ENCODE measurements at places on chromosomes 2 and 18. TPM values are rescaled to one million over a fixed set of nuclear protein-coding genes. Genes with fewer than 3 reads are reported as not detected.

GRCh38 chr18:76994086-76994654 is 138.4 kb downstream of the MBP start:
- no peak overlapping the region for H3K27ac ChIP-seq
- no peaks in the 10 kb centered on the region for H3K27me3 ChIP-seq
- no peaks in the 10 kb centered on the region for H3K4me1 ChIP-seq

GRCh38 chr2:86038291-86039081 is 67.2 kb downstream of the POLR1A start:
- H3K4me1 ChIP-seq = peaks cover 54% of the 10 kb centered on the region
- H3K27ac ChIP-seq = peak overlapping the region; percentile 91
- DNase-seq = peak; percentile 33
- H3K27me3 ChIP-seq = no peaks in the 10 kb centered on the region

GRCh38 chr2:32904751-32905150 is 42.0 kb upstream of the LTBP1 start:
- H3K36me3 ChIP-seq = no peaks in the 10 kb centered on the region
- peaks cover 4% of the 10 kb centered on the region for H3K27me3 ChIP-seq
- no peak for DNase-seq
- no peak overlapping the region for H3K27ac ChIP-seq

The TRIB2 gene
- total RNA-seq = 50.7 TPM

GRCh38 chr2:100743741-100744140 is 76.2 kb upstream of the NPAS2 start:
- H3K4me1 ChIP-seq = no peaks in the 10 kb centered on the region
- no peak overlapping the region for H3K4me3 ChIP-seq
- DNase-seq = no peak

DNA sequence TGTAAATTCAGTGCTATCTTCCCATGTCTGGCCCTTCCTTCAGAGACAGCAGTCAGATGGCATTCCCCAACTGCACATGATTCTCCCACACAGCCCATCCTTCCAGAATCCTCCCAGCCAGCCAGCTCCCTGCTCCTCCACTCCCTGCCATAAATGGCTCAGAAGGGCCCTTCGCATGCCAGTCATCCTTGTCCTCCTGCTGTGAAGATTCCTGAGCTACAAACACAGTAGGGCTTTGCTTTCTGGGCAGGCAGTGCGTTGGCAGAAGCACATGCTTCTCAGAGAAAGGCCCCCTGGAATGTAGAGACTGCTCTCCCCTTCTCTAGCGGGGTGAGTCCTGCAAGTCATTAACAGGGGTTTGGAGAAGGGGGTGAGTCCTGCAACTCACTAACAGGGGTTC is 71.9 kb downstream of the TEX51 start:
- peaks cover 7% of the 10 kb centered on the region for H3K27me3 ChIP-seq
- peaks cover 8% of the 10 kb centered on the region for H3K4me1 ChIP-seq
- no peak overlapping the region for H3K27ac ChIP-seq
- H3K36me3 ChIP-seq = no peaks in the 10 kb centered on the region

GRCh38 chr2:236538242-236538641 is 31.4 kb upstream of the ACKR3 start:
- no peak overlapping the region for H3K27ac ChIP-seq
- no peak for DNase-seq
- no peaks in the 10 kb centered on the region for H3K4me1 ChIP-seq
- no peaks in the 10 kb centered on the region for H3K27me3 ChIP-seq
- no peaks in the 10 kb centered on the region for H3K36me3 ChIP-seq

The SNRNP27 gene
- total RNA-seq = 41.0 TPM

GRCh38 chr2:225487878-225488416 is 88.4 kb downstream of the NYAP2 start:
- H3K4me1 ChIP-seq = no peaks in the 10 kb centered on the region
- no peaks in the 10 kb centered on the region for H3K36me3 ChIP-seq
- H3K27me3 ChIP-seq = no peaks in the 10 kb centered on the region
- H3K4me3 ChIP-seq = no peak overlapping the region
- no peak overlapping the region for H3K27ac ChIP-seq

The TNFRSF11A gene
- 2.5 TPM for total RNA-seq

DNA sequence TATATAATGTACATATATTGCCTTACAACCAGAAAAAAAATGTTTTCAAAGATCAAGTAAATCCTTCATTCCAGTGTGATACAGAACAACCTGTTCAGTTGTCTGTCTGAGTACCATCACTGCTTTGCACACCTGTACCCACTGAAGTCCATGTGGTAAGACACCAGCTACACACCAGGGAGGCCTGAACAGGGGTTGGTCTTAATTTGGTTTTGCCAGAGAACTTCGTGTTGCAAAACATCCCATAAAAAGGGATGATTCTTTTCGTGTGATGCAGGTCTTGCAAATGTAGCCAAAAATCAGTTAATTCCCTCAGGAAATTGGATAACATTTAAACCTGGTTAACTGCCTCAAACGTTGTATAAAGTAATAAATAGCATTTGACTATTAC is 73.7 kb upstream of the SLC1A4 start:
- no peak overlapping the region for H3K4me3 ChIP-seq
- no peak for DNase-seq
- H3K27me3 ChIP-seq = no peaks in the 10 kb centered on the region

GRCh38 chr18:75612456-75612855 is 185.0 kb upstream of the SMIM21 start:
- H3K4me1 ChIP-seq = no peaks in the 10 kb centered on the region
- H3K4me3 ChIP-seq = no peak overlapping the region
- no peak for DNase-seq
- no peak overlapping the region for H3K27ac ChIP-seq
- H3K27me3 ChIP-seq = no peaks in the 10 kb centered on the region

GRCh38 chr2:45771261-45771660 is 119.8 kb downstream of the PRKCE start:
- peak; percentile 66 for DNase-seq
- no peaks in the 10 kb centered on the region for H3K27me3 ChIP-seq
- no peaks in the 10 kb centered on the region for H3K36me3 ChIP-seq
- peak overlapping the region; percentile 17 for H3K27ac ChIP-seq

The RNF152 gene
- 21.2 TPM for total RNA-seq

The CAPG gene
- 419 TPM for total RNA-seq

GRCh38 chr2:182170341-182170740 is 184.7 kb downstream of the PPP1R1C start:
- no peaks in the 10 kb centered on the region for H3K36me3 ChIP-seq
- H3K4me1 ChIP-seq = no peaks in the 10 kb centered on the region
- H3K27ac ChIP-seq = no peak overlapping the region
- DNase-seq = no peak
- H3K4me3 ChIP-seq = no peak overlapping the region

GRCh38 chr18:993560-993959 is 88.9 kb downstream of the ADCYAP1 start:
- no peaks in the 10 kb centered on the region for H3K27me3 ChIP-seq
- no peak overlapping the region for H3K4me3 ChIP-seq

The ELOA2 gene
- total RNA-seq = not detected

- peaks cover 18% of the 10 kb centered on the region for H3K27me3 ChIP-seq
- H3K4me1 ChIP-seq = no peaks in the 10 kb centered on the region
- peak; percentile 64 for DNase-seq
- no peaks in the 10 kb centered on the region for H3K36me3 ChIP-seq
- H3K27ac ChIP-seq = no peak overlapping the region
Measured at GRCh38 chr18:34158881-34159690, 65.6 kb downstream of the NOL4 start.
